AG09309 (cell line): ENCODE measurements at places on chromosomes 16 and 17.

- no peak for DNase-seq
Observed at GRCh38 chr17:64356304-64356686, 34.4 kb downstream of the PECAM1 start.

DNA sequence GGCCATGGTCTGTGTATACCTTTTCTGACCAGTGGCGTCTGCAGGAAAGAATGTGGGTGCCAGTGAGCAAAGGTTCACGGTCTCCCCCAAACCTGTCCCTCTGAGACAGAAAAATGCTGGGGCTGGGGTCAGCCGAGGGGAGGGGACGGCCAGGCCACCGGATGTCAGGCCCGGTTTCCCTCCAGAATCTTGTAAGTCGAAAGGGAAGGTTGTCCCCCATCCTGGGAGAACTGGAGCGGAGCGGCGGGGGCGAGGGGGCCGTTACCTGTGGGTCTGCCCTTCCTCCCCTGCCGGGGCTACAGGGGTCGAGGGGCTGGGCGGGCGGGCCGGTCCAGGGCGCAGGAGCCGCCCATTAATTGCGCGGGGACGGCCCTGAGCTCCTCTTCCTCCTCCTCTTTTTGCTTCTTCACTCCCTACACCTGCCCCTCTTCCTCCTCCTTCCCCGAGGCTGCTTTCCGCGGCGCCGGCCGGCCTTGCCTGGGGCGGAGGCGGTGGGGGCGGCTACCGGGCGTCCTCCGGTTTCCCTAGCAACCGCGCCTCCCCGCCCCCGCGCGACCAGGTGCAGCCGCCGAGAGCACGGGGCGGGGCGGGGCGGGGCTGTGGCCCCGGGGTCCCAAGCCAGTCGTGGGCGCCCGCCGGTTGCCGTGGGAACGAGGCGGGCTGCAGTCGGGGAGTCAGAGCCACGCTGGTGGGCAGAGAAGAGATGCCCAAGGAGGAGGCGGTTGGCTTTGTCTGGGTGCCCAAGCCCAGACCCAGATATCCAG, at the start of gene MARCHF10:
Gene MARCHF10, minus strand, starts transcription at position 503 of the 764 bp plus-strand sequence. CDS start 6,579 bp downstream, outside the sequence.
- no peak for DNase-seq

- DNase-seq, result no peak
Observed at GRCh38 chr17:44268709-44269534, 987 bp upstream of the SLC4A1 start.

GRCh38 chr17:44779211-44780025, 20.6 kb downstream of the ADAM11 start:
- no peak for DNase-seq

GRCh38 chr17:71727723-71728122, 393.1 kb upstream of the SOX9 start:
- DNase-seq, result no peak

DNA sequence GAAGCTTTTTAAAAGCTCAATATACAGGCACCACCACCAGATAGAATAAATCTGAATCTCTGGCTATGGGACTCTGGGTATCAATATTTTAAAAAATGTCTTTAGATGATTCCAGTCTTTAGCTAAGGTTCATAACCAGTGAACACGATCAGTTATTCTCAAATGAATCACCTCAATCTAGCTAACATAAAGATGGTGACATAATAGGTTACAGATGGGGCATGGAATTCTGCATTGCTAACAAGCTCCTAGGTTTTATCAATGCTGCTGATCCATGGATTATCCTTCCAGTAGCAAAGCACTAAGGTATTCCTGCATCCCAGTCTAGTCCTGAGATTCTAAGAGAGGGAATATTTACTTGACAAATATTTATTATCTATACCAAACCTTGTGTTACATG, 415.5 kb upstream of the CDH11 start:
- DNase-seq, result no peak

DNA sequence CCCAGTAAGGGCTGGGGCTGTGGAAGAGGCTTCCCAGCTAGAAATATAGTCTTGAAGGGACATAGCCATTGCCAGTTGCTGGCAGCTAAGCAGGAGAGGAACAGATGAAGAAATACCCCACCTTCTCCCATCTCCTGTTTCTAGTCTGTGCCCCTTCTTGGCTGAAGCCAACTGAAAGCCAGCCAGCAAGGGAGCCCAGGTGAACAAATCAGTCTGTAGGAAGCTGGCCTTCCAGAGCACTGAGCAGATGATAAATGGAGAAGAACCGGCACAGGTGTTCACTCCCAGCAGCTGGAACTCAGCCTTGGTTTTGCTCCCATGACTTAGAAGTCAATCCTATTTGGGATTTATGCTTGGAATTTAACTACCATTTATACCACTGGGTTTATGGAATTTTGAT, 69.2 kb upstream of the DHX40 start:
- DNase-seq, result no peak

DNA sequence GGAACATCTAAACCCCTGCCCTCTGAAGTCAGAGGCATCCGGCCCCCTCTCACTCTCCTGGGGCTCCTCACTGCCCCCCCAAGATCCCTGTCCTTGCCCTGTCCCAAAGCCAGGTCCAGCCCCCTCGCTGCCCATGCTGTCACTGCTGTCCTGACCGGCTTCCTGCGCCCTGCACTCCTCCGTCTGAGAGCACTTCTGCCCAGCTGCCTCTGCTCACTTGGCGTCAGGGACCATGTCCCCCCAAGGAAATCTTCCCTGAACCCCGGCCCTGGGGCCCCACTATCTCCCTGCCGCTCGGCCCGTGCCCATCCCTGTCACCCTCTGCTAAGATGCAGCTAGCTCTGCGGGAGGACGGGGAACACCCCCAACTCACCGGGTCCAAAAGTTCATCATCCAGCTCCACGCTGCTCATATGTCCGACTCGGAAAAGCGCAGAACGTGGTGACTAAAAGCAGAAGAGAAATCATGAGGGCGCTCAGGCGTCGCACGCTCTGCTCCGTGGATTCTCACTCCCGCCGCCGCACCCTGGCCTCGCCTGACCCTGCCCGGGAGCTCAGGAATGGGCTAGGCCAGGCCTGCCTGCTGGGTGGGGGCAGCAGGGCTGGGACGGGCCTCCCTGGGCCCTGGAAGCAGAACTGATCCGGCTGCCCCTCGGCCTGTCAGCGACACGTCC, 9.8 kb downstream of the CLCN7 start:
- no peak for DNase-seq

DNA sequence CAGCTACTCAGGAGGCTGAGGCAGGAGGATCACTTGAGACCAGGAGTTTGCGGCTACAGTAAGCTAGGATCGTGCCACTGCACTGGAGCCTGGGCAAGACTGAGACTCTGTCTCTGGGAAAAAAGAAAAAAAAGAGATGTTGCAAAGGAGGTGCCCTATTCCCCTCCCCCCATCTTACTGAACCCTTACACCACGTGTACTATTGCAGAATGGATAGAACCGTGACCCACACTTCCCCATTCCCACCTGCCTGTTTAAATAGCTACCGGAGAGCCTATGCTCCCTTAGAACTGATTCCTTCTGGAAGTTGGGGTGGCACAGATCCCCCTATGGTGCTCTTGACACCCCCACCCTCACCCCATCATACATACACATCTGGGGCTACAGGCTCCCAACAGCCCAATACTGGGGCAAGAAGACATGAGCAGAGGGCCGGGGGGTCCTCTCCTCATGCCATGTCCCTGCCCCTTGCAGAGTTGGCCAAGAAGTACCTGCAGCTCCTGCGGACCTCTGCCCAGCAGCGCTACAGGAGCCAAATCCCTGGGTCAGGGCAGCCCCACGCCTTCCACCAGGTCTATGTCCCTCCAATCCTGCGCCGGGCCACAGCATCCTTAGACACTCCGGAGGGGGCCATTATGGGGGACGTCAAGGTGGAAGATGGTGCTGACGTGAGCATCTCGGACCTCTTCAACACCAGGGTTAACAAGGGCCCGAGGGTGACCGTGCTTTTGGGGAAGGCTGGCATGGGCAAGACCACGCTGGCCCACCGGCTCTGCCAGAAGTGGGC, 35.7 kb downstream of the NLRC5 start:
- DNase-seq, result no peak

DNA sequence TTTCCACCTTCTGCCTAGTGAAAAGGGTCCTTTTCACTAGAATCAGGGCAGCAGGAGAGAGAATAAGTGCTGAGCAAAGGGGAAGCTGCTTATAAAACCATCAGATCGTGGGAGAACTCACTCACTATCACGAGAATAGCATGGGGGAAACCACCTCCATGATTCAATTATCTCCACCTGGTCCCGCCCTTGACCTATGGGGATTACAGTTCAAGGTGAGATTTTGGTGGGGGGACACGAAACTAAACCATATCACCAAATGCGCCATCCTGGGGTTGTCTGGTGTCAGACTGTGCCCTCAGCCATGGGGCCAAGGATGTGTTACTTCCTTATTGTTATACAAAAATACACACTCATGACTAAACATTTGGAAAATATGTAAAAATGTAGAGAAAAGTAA, 10.4 kb upstream of the KATNB1 start:
- no peak for DNase-seq
